ENCODE measurements at places on chromosomes 4 and X.

DNA sequence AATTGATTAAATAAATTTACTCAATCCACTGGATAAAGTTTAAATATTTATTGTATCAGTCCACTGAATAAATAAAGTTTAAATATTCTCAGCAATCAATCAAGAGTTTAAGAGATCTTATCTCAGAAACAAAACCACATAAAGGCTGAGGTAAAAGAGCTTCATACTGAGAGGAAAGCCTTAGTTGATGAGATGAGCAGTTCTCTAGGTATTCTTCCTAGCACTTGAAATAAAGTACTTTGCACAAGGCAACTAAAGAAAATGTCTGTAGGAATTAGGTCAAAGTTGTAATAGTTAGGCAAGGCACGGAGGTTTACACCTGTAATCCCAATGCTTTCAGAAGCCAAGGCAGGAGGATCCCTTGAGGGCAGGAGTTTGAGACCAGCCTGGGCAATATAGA, 63.5 kb downstream of the UCHL1 start:
- DNase-seq, result no peak

DNA sequence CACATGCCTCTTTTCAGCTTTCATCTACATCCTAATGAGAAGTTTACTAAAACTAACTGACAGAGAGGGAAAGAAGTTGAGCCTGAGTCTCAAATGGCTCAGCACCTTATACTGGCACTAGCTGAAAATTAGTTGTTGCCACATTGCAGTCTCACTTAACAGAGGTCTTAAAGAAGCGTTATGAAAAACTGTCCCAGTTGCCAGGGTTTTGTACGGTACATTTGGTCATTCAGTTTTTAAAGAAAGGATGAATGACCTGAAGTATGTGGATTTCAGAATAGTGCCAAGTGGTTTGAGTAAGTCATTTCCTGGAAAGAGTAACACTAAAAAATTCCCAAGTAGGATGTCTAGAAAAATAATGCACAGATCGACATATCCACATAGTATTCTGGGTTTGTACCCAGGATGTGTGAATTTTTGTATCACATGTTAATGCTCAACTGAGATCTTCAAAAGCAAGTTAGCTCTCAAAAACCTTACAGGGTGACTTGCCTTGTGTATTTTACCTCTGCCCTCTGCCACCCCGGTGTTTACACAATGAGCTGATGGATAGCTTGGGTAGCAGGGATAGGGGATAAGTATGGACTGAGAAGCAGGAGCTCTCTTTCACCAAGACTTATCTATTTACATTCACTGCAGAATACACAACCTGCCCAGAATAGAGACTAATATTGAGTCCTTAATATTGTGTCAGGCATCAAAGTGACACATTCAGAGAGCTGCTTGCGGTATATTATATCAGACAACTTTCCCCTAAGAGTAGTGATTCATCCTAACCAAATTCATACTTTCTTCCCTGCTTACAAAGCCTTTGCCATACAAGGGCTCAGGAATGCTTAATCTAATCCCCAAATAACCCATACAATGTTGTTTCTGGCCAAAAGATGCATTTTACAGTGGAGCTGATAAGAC, 1075.7 kb upstream of the PABPC4L start:
- no peak for DNase-seq

- no peak for DNase-seq
Measured at GRCh38 chr4:41586675-41587225, 48.8 kb downstream of the LIMCH1 start.

- peak; percentile 54 for DNase-seq
Measured at GRCh38 chr4:105765690-105766407, 57.3 kb downstream of the GSTCD start.

DNA sequence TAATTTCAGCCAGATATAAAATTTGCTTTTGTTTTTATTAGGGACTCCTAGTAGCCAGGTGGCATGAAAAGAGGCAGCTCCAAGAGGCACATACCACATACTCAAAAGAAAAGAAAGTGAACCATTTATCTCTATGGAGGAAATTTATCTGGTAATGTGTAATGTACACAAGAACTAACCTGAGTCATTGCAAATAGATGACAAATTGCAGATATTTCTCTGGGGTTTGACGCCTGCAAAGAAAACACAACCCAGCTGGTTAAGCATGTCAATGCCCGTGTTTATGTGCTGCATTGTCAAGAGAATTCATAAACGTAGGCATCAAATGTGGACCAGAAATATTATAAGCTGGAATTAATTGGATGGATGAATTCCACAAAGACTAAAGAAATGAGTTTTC, 46.9 kb upstream of the PHKA2 start:
- no peak for DNase-seq

DNA sequence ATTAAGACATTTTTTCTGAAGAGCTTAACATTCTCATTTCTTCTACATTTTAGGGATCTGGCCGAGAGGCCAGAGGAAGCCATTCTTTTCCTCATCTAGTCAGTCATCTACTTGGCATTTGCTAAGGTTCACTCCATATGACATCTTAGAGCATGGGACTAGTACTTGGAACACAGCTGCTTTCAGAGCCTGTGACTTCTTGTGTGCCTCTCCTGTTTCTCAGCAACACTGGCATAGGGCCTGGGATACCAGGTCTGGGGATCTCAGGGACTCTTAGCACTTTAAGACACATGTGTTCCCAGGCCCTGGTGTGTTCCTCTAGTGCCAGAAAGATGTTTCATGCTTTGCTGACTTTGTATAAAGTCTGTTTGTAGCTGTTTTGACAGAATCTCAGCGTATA, 7.3 kb downstream of the PLP1 start:
- no peak for DNase-seq

- no peak for DNase-seq
Measured at GRCh38 chr4:54539500-54540029, 118.2 kb upstream of the KIT start.
